CD8-positive, alpha-beta memory T cell (primary cell): ENCODE measurements at places on chromosomes 12 and 14. TPM values are rescaled to one million over a fixed set of nuclear protein-coding genes. Genes with fewer than 3 reads are reported as not detected.
A peak's percentile ranks its signal among the peaks of the same experiment; 100 is the strongest.

Gene MAP3K9
- 4.7 TPM for total RNA-seq

Gene KRT77
- total RNA-seq: not detected

Gene MRPL51
- total RNA-seq: 327 TPM

Gene APOF
- total RNA-seq: not detected

Gene RGS6
- 0.88 TPM for total RNA-seq

Gene LHX5
- not detected for total RNA-seq

Gene E2F7
- total RNA-seq: 10.7 TPM

Gene ZDHHC22
- not detected for total RNA-seq

DNA sequence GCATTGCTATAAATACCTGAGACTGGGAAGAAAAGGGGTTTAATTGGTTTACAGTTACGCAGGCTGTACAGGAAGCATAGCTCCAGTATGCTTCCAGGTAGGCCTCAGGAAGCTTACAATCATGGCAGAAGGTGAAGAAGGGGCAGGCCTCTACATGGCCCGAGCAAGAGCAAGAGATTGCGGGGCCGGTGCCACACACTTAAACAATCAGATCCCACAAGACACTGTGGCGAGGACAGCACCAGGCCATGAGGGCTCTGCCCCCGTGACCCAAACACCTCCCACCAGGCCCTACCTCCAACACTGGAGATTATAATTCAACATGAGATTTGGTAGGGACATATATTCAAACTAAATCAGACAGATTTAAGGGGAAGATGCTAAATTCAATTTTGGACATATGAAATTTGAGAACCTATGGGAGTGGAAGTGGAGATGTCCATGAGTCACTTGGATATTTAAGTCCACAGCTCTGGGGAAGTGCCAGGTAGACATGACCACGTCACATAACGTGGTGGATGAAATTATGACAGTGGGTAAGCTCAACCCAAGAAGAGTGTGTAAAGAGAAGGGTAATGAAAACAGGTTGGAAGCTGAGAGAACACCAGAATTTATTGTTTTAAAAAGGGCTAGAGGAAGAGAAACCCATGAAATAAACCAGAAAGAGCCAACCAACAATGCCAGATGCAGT lies 1.5 kb upstream of the LTA4H start:
- no peak for DNase-seq

GRCh38 chr14:104826189-104826860 lies 25.4 kb downstream of the ZBTB42 start:
- peak; percentile 94 for DNase-seq

- DNase-seq: no peak
These were observed 124.5 kb downstream of the NCOR2 start for GRCh38 chr12:124442772-124443445.

DNA sequence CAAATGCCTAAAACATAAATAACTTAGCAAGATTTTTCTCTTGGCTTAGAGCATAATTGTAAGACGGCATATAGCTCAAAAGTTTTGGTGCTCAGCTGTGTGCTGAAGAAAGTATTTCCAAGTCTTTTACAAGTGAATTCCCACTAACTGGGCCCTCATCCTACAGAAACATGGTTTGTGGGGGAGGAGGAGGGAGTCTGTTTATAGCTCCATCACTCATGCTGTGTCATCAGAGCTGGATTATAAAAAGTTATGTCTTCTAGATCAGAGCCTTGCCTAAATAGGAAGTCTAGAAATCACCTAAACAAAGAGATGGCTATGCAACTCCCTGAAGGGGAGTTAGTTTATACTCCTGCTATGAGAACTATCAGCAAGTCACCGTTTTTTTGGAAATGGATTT lies 65.9 kb upstream of the OTOGL start:
- no peak for DNase-seq

GRCh38 chr12:107091381-107091780 lies 2.0 kb downstream of the CRY1 start:
- no peak for DNase-seq

- no peak for DNase-seq
These were observed 65.8 kb upstream of the COCH start for GRCh38 chr14:30808576-30808975.

DNA sequence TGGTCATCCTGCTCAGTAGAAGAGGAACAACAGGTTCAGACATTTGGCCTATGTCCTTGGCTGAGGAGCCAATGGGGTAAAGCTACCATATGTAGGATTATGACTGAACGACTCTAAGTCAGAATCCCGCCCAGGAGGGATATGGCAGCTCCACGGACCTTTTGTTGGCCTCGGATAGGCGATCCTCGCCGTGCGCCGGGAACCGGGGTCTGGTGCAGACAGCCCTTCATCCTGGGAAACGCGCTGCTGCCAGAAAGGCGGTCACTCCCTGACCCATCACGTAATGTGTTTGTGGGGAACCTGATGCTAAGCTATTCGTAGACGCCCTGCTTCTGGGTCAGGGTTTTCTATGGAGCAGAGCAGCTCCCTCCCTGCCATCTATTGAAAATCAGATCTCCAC lies 178.9 kb upstream of the ALG10B start:
- no peak for DNase-seq

DNA sequence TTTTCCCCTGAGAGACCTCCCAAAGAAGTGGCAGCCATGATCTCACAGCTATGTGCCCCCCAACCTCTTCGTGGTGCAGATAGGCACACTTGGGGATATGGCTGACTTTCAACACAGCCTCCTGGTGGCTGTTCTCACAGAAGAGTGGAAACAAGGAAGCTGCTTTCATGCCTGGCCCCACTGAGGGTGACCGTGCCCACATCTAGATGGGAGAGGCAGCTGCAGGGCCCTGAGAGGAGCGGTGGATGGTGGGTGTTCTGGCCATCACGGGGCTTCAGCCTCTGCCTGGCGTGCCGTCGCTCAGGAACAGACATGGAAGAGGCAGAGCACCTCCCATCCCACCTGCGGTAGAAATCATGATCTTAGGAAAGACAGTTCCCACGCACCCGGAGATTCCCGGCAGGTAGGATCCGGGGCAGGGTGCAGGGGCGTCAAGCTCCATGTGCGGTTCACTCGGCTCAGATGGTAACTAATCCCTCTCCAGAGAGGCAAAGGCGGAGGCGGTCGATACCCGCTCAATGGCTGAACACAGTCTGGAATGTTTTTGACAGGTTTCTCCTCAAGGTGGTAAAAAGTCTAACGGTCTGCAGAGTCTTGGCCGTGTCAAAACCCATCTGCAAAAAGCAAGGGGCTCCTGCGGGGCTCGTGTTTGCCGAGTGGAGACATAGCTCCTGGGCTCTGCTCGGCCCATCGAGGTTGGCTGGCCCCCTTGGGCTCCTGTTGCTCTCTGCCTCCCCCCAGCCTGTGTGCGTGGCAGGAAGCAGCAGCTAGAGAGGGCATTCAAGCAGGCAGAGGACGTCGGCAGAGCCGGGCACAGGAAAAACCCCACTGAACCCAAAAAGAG lies 225.2 kb upstream of the RTL1 start:
- no peak for DNase-seq

DNA sequence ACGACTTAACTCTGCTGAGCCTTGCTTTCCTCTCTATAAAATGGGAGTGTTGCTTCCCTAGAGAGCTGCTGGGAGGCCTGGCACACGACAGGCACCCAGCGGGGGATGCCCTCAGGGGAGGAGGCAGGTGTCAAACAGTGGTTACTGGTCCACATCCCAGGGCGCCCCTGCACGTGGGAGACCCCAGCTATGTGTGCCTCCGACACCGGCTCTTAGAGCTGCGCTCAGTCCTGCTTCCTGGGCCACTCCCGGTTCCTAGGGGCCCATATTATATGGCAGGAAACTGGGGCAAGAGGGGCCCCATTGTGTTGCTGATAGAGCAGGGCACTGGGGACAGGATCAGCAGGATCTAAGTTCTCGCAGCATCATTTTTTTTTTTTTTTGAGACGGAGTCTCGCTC lies 47.3 kb downstream of the CHGA start:
- no peak for DNase-seq

DNA sequence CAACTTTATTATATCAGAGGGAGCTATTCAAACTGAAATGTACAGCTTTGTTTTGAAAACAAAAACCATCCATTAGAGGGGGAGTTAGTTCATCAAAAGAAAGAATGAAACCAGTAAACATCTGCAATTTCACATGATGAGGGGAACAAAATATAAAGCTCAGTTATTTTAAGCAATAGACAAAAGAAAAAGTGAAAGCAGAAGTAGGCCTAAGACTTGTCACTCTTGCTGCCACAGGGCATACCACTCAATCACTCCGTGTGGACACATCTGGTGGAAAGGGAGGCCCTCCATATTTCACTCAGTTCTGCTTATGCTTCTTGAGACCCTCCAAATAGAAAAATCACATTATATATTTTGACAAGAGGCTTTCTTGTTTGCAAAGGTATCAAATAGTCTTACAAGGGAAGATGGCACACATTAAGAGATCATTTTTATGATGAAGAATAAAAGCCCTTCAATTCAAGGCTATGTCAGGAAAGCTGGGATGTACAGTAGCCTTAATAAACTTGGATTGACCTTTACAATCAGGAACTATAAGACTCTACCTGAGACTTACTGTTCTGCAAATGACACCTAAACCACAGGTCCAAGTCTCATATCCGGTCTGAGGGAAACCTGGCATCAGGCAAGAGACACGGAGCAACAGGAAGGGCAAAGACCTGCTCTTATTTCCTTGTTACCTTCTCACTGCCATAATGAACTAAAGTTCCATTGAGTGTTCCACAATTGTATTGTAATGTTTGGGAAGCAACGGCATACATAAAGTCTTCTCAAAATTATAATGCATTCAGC lies 222.5 kb upstream of the GRIP1 start:
- DNase-seq: no peak

GRCh38 chr12:28578833-28579252 lies 388.6 kb downstream of the CCDC91 start:
- no peak for DNase-seq

DNA sequence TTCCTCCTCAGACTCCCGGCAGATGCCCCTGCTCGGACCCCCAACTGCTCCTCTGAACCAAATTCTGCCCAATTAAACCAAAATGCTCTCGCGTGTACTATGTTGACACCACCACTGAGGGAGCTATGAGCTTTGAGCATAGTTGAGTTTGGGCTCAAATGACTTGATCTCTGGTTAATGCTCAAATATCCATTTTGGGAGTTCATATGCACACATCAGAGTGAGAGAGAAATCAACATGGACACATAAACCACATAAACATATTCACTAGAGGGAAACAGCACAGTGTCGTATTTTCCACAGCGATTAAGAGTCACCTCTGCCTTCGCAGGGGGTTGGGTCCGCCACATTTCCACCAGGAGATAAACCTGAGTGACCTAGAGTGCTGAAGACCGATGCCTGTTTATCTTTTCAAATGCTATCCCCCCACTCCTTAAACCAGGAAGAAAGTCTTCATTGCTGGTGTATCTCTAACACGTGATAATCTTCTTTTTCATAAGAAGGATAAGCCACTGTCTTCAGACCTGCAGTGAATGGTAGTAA lies 59.4 kb upstream of the FOXN3 start:
- DNase-seq: no peak

- no peak for DNase-seq
These were observed 377.0 kb upstream of the ATP2B1 start for GRCh38 chr12:90085494-90086274.

DNA sequence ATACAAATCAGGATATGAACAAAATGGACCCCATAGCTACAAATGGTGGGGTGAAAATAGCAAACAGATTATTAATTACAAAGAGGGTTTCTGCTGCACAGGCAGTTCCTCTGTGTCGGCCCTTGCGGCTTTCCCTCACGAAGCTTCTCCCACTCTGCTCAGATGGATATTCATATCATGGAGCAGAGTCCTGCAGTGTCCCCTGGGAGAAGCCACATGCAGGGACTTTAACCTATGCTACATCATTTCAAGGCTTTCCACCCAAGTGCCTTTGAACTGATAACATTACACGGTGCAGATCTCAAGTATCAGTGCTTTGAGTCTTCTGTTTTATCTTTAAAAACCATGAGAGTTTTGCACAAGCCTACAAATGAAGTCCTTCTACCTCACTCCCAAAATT lies 229.1 kb downstream of the PPM1H start:
- no peak for DNase-seq

DNA sequence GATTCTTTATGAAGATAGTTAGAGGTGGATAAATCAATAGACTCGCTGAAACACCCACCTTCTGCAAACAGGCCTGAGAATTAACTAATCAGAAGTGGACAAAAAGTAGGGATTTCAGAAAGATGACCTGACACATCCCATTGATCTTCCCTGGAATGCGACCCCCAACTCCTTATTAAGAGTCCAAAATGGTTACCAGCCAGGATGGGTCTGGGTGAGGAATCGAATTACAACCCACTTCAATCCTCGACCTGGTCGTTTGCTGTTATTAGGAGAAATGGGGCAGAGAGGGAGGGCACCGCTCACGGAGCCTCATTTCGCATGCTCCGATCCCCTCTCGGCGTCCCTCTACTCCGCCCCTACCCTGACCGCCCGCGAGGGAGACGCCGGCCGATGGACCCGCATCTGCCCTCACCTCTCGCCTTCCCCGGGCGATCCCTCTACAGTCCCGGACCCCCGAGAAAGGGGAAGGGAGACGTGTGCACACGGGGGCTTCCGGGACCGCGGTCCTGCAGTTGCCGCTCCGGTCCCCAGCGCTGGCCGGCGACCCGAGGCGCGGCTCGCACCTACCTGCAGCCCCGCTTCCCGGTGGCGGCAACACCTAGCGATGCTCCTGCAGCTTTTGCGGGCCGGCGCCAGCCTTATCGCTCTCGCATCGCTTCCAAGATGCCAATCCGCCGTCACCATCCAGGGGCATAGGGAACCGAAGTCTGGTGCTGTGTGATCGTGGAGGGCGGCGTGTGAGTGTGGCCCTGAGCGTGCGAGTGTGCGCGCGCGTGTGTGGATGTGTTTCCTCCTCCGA lies 69.3 kb upstream of the USP15 start:
- peak; percentile 23 for DNase-seq

GRCh38 chr12:1739368-1739767 lies 48.5 kb downstream of the ADIPOR2 start:
- DNase-seq: no peak

GRCh38 chr14:21846227-21846885 lies 172.7 kb upstream of the OR4E1 start:
- peak; percentile 48 for DNase-seq

DNA sequence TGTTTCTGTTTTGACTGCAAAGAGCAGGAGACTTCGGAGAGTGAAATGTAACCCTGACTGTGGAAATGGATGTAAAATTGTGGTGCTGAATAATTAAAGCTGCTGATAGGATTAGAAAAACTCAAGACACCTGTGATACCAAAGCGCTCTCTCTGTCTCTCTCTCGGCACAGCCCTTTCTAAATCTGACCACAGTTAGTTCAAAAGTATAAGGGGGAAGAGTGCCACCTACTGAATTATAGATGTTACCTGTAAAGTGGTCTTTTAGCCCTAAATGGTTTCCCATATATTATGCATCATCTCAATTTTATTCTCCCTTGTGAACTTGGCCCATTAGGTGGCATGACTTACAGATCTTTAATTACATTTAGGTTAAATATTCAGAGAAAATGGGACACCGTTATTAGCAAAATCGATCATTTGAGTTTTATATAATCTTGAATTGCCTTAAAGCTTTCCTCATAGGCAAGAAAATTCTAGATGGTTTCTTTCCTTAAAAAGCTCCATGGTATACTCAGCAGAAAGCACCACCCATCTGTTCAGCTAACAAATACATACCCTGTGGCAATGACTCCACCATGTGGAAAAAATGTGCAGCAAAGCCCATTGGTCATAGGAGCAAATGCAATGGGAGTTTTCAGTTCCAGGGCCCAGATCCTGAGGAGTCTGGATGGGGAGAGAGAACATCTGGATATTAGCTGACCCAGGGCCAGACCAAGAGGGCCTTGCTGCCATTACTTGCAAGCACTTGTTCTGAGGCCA lies 18.1 kb downstream of the RFC5 start:
- DNase-seq: no peak

- DNase-seq: no peak
These were observed 274.5 kb upstream of the SOX5 start for GRCh38 chr12:24223926-24224325.
